ENCODE measurements at places on chromosomes 1 and 21. TPM values are rescaled to one million over a fixed set of nuclear protein-coding genes. Genes with fewer than 3 reads are reported as not detected.

The TOR3A gene
- 11.3 TPM for total RNA-seq

The SLC30A10 gene
- total RNA-seq, result 0.43 TPM

The ADGRB2 gene
- 16.1 TPM for total RNA-seq

DNA sequence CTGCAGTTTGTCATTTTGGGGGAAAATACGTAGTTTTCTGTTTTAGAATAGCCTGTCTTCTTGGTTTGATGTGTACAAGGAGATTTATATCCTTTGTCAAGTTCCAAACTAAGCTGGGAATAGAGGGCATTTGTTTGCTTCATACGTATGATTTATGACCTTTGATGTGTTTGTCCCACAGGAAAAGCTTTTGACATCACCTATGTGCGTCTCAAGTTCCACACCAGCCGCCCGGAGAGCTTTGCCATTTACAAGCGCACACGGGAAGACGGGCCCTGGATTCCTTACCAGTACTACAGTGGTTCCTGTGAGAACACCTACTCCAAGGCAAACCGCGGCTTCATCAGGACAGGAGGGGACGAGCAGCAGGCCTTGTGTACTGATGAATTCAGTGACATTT, 79.9 kb downstream of the LAMC1 start:
- DNase-seq, result no peak

GRCh38 chr21:26188422-26188821, 17.9 kb upstream of the APP start:
- DNase-seq, result no peak

DNA sequence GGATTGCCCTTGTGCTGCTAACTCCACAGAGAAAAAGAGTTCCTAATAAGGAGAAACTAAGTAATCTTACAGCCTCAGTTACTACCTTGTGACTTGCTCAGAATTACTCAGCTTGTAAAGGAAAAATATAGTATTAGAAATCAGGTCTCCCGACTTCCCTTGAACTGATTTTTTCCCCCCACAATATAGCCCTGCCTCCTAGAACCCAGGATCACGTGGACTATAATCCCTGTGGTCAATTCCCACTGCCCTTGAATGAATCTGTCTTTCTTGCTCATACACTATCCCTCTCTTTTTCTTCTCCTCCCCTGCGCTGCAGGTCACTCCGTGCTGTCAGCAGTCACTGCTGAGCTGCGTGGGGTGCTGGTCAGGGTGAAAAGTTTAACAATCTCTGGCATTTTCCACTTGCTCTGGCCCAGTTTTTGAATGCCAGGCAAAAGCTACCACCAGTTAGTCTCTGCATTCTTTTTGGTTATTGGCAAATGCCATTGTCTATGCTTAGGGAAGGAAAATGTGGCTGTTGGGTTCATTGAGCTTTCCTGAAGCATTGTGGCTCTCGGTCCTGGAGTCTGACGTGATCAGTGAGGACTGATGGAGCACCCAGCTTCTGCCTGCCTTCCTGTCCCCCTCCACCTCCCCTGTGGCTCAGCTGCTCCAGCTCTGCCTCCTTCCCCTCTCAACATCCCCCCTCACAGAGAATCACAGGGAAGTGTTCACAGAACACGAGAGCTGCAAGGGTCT, 1.9 kb upstream of the MYOC start:
- no peak for DNase-seq

- DNase-seq, result no peak
These were observed 66.7 kb downstream of the ATP1A1 start for GRCh38 chr1:116439701-116440100.

- no peak for DNase-seq
These were observed 47.6 kb downstream of the B3GALT5 start for GRCh38 chr21:39660191-39660980.

DNA sequence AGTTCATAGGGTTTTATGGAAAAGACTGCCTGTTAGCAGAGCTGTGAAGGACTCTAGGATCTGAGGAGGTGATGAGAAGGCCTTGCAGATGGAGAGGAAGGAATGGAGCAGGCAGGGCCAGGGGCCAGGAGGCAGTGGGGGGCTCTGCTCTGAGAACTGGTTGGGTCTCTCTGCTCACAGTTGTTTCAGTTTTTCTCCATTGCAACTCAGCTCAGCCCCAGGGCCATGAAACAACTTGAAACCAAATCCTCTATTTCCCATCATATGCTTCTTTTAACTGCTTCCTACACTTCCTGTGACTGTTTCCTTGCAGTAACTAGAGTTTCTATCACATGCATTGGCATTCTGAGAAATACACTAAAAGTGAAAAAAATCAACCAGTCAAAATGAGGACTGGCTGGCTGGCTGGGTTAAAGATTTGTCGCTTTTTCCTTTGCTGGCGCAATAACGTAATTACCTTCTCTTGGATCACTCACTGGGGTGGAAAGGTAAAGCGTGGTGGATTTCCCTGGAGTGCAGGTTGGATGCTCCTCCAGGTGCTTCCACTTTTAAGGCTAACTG, 172.0 kb downstream of the CDC7 start:
- no peak for DNase-seq

- no peak for DNase-seq
These were observed 14.2 kb downstream of the ETV3L start for GRCh38 chr1:157085421-157085820.

DNA sequence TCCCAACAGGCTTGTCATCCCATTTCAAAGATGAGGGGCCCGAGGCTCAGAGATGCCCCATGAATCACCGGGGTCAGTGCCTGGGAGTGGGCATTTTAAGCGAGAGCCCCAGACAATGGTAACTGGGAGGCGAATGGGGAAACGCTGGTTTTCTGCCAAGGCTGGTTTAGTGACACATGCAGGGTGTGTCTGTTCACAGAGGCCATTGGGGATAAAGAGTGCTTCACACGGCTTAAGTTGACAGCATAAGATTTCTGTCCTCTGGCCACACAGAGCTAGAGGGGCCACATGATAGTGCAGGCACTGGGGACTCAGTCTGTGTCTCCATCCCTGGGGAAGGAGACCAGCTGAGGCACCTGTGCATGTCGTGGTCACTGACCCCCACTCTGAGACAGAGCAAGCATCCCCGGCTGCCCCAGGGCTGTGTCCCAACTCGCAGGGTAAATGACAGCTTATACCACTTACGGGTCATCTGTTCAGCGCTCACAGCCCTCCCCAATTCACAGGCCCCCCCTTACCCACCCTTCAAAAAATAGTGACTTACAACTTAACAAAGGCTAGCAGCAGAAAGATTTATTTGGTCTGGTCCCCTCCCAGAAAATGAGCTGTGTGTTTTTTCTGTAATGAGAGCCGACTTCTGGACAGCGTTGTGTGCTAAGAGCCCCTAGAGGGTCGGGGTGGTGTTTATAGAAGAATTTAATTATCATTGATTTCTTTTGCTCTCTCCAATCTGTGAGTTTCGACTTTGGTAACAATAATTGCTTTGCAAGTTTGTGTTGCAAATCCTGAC, 34.9 kb upstream of the ARHGEF16 start:
- no peak for DNase-seq

DNA sequence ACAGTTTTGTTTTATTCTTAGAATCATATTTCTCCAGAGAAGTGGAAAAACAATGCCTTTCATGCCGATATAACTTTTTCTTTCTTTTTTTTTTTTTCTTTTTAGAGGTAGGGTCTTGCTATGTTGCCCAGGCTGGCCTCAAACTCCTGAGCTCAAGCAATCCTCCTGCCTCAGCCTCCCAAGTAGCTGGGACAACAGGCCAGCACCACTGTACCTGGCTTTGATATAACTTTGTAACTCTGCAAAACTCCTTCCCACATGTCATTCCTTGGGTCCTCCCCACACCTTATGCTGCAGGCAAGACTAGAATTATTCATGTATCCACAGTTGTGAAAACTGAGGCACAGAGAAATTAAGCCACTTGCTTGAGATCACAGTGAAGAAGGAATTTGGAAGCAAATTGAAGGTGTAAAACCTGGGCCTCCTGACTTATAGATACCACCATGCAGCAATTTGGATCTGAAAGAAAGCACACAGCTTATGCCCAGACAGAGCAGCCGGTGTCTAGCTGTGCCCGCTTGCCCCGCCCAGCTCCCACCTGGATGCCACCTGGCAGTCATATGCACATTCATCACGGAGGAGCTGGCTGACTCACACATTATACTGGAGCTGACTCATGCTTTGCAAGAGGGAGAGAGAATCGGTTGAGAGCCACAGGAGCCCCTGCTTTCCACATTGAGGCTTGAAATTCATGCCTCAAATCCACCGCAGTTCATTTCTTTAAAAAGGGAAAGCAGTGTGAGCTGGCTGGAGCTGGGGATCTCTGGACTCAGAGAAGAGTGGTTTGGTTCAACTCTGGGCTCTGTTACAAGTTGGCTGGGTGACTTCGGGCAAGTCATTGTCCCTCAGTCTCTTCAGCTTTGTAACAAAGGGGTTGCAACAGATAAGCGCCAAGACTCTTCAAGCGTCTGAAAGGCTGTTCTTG, 8.3 kb upstream of the SLC2A1 start:
- no peak for DNase-seq

DNA sequence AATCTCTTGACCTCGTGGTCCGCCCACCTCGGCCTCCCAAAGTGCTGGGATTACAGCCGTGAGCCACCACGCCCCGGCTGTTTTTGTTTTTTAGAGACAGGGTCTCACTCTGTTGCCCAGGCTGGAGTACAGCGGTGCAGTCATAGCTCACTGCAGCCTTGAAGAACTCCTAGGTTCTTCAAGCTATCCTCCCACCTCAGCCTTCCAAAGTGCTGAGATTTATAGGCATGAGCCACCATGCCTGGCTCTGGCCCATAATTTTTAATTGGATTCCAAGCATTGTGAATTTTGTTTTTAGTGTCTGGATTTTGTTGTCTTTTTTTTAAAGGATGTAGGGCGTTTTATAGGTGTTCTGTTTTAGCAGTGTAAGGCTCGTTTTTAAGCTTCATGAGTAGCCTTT, 28.6 kb upstream of the TXLNA start:
- no peak for DNase-seq

DNA sequence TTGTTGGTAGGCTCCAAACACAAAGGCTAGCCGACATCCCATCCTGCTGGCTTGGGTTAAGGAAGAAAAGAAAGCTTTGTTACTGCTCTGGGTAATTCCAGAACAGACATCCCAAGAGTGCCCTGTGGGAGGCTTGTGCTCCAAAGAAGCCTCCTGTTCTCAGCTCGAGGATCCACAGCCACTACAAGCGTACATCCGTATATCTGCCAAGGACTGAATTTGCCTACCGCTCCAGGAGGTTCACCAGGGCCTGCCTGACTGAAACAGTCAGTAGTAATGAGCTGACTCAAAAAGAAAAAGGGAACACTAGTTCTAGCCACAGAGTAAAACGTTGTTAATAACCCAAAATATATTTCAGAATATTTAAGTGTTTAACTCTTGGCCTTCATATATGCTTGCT, 24.8 kb upstream of the MUTYH start:
- no peak for DNase-seq

All from Right ventricle myocardium inferior (tissue), 1 donor.